H1 (cell line): ENCODE measurements at places on chromosomes 13 and 19.

- no peak for DNase-seq
Measured at GRCh38 chr13:39461685-39462266, 141.2 kb downstream of the LHFPL6 start.

GRCh38 chr13:105464249-105464648 lies 1071.2 kb downstream of the EFNB2 start:
- no peak for DNase-seq

DNA sequence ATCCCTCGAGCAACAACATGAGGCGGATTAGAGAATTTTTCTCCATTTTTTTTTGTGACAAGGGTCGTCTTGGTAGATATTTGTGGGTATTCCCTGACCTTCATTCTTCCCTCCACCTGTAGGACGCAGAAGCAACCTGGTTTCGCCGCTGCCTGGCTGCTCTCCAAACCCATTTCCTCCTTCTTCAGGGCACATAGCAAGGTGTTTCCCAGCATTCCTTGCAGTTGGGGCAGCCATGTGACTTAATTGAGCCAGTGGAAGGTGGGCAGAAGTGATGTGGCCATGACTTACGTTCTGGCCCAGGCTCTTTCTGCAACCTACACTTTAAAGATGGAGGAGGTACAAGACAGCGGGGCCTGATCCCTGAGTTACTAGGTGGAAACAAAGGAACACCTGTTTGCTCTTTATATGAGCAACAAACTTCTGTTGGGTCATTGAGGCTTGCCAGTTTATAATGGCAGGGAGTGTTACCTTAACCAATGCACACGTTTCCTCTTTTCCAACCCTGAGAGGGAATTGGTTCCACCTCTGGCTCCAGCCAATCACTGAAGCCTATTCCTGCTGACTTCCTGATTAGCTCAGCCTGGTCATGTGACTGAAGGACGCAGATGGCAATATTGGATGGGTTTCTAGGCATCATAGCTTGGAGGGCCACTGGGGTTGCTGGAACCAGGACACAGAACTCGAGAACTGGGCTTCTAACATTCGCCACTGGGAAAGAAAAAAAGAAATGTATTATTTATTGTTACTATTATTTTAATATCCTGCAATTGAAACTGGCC lies 30.8 kb upstream of the ZNRF4 start:
- no peak for DNase-seq

GRCh38 chr13:111958612-111959395 lies 108.1 kb upstream of the SOX1 start:
- DNase-seq: no peak
